ENCODE measurements at places on chromosomes 3 and 15.
A peak's percentile ranks its signal among the peaks of the same experiment; 100 is the strongest.

- DNase-seq = no peak
Measured at GRCh38 chr15:72732516-72732915, 46.5 kb downstream of the BBS4 start.

DNA sequence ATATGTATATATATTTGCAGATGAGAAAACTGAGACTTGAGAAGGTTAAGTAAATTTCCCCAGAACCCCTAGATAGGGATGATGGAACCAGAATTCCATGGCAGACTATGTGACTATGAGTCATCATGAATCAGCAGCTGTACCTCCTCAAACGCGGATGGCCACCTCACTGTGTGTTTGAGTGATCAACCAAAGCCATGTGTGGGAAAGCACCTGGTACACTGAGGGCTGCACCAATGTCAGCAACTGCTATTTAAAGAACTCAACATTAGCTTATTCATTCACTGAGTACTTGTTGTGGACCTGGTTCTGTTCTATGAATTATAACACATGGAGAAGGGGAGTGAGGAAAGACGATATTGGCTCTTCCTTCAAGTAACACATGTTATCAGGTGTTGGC, 377.0 kb downstream of the GAP43 start:
- peak; percentile 92 for DNase-seq

GRCh38 chr3:72397586-72397985, 450.7 kb downstream of the SHQ1 start:
- no peak for DNase-seq

DNA sequence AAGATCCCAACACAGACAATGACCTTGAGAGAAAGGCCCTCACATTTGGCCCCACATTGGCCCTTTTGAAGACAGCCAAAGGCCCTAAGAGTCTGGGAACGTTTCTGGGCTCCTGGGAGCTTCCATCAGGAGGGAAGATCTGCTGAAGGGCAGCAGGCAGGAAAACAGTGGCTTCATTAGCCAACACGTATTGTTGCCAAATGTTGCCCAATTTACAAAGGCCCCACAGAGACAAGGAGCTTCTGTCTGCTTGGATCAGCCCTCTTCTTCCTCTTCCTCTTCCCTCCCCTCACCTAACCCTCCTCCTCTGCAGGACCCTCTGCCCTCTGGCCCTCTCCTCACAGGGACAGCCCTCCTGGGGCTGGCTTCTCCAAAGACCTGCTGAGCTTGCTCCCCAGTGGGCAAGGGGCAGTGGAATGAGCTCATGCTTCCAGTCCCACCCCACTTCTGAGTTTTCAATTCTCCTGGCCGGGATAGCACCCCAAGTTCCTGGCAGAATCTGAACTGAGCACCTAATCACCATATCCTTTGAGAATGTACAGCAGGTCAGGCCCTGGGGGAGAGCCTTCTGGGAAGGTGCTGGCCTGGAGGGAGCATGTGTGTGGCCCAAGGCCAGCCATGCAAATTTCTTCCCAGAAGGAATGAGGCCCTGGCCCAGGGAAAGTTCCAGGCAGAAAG, 5.1 kb upstream of the LTF start:
- DNase-seq = no peak

- DNase-seq = no peak
Measured at GRCh38 chr3:156455839-156456238, 99.1 kb downstream of the SSR3 start.

DNA sequence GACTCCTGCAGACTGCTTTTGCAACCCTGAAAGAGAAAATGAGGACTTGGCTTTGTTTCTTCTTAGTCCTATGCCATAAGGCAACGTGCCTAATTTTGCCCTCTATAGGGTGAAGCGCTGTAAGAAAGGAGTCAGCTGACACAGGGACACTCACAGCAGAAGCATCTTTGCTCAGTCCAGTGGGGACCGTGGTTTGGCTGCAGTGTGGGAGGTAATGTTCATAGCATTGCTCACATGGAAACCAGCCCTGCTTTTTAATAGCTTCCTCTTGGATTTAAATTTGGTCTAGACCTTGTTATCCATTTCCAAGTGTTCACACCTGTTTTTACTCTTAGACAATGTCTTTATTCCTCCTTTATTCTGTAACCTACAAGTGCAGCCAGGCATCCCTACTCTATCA, 1032.1 kb downstream of the NTRK3 start:
- peak; percentile 74 for DNase-seq

GRCh38 chr3:140761076-140761639, 83.3 kb downstream of the TRIM42 start:
- DNase-seq = no peak

- DNase-seq = peak; percentile 57
Measured at GRCh38 chr3:10738688-10739372, 77.2 kb upstream of the SLC6A11 start.

- no peak for DNase-seq
Measured at GRCh38 chr3:58308728-58309127, 2.4 kb downstream of the HTD2 start.
